ENCODE measurements at places on chromosomes 4 and X.

- DNase-seq, result no peak
These were observed 42.4 kb downstream of the DCUN1D4 start for GRCh38 chr4:51885363-51885762.

- no peak for DNase-seq
These were observed 32.0 kb downstream of the CEP135 start for GRCh38 chr4:55980725-55981124.

DNA sequence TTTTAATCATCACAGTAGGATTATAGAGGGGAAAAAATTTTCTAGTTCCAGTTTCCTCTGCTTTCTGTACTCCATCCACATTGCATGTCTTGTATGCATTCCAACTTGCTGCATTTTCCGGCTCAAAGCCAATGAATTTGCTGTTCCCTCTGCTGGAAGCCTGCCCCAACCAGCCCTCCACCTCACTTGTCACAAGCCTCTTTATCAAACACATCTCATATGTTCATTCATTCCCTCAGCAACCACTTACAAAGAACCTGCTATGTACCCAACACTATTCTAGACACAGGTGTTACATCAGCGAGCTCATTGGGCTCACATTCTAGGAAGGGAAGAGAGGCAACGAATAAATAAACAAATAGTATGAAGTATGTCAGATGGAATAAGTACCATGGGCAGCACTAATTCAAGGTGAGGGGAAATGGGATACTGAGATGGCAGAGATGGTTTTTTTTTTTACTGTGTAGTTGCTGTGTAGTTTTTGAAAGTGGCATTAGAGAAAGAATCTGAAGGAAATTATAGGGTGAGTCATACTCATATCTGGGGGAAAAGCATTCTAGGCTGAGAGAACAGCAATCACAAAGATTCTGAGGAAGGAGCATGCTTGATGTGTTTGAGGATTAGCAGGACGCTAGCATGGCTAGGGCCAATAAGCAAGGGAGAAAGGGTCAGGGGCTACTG, 332.5 kb downstream of the PDGFC start:
- no peak for DNase-seq

- DNase-seq, result no peak
These were observed 28.3 kb downstream of the FAT1 start for GRCh38 chr4:186695392-186695791.

DNA sequence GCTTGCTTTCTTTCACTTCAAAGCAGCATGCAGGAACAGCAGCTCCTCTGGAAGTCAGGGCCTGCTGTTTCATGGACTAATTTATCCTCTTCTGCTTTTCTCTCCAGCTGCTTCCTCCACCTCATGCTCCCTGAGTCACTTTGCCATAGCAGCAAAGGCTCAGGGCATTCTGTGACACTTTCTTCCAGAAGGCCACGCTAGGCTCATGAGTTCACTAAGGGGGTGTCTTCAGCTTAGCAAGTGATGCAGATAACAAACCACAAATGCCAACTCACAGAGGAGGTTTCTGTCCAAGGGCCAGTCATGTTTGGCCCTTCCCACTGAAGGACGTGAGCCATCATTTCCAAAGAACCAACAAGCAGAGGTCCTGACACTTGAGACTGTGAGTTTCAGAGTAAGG, 200.2 kb downstream of the ADGRA3 start:
- DNase-seq, result no peak
